Stimulated activated CD4-positive, alpha-beta T cell treated with anti-CD3 and anti-CD28 coated beads, Interleukin-4, amount 100 ng/mL, for 48 hours (primary cell): ENCODE measurements at places on chromosomes 16 and 17.
A peak's percentile ranks its signal among the peaks of the same experiment; 100 is the strongest.

- no peak for DNase-seq
These were observed 83.5 kb downstream of the VMP1 start for GRCh38 chr17:59790910-59791309.

DNA sequence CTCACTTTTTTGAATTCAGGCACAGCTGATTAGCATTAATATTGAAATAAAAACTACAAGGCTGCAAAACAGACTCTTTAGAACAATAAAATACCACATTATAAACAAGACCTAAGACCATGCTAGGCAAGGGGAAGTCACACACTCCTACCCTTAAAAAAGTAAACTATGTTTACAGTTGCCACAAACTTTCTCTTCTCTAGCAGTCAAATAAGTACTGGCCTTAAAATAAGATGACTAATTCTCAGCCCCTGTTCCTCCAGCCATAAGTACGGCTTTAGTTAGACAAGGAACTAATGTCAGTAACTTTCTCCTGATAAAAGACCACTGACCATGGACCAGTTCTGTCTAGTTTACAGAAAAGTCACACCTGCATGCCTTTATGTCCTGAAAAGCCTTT lies 19.5 kb upstream of the CPHXL start:
- no peak for DNase-seq

DNA sequence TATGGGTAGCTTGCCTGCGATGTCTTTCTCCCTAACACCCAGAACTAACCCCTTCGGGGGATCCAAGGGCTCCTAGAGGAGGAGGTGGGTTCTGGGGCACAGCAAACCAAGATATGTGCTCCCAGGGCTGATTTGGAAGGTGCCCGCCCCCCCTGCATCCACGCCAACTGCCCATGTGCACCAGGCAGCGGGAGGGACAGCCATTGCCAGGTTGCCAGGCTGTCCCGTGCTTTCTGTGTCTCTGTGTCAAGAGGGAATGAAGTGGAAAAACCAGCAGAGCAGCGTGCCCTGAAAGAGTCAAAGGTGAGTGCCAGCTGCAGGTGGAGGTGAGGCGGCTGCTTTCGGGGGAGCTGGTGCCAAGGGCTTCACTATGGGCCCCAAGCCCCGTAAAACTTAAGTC lies 6.4 kb downstream of the TEKT5 start:
- DNase-seq: no peak

GRCh38 chr17:62680541-62681052 lies 53.1 kb downstream of the MRC2 start:
- DNase-seq: no peak

- DNase-seq: no peak
These were observed 181.6 kb downstream of the DNAH9 start for GRCh38 chr17:11779892-11780291.

GRCh38 chr16:30944352-30944751 lies 4.5 kb upstream of the ORAI3 start:
- no peak for DNase-seq

DNA sequence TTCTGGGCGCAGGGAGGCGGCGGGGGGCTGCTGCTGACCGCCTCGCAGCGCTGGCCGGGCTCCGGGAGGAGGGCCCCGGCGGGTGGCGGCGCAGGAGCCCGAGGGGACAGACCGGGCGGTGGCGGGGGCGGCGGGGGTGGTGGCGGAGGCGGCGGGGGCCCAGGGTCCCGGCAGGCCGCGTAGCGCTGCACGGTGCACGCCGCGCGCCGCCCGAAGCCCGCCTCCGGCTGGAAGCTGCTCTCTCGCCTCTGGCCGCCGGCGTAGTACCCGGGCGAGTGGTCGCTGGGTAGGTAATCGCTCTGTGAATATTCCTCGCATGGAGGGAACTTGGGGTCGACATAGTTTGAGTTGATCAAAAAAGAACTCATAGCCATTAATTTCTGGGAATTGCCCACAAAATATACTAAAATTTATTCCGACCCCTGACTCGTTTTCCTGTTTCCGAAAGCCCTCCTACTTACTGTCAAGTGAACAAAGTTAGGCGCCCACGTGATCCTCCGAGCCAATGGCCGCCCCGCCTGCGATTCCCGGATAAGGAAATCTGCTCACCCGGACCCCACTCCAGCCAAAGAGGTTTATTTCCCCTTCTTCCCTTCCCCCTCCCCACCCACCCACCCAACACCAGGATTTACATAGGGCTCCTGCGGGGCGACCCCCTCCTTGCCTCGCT lies at the start of gene HOXB4:
Gene HOXB4, minus strand, starts transcription at position 405 of the 670 bp plus-strand sequence. Its CDS starts 31 bp downstream, at position 374.
- DNase-seq: peak; percentile 68

DNA sequence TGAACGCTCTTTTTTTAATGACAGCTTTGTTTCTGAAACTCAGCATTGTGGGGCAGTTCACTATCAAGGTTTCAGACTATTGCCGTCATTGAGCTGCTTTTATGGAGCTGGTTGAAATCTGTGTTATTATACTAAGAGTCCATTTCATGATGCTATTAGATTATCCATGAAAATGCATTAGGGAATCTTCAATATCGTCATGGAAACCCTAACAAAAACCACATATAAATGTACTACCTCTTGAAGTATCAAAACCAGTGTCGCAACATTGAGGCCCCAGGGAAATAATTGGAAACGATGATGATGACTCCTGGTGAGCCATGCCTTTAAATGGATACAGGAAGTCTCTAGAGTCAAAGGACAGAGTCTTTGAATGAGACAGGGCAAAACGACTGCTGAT lies 231.6 kb upstream of the CPHXL start:
- DNase-seq: no peak

DNA sequence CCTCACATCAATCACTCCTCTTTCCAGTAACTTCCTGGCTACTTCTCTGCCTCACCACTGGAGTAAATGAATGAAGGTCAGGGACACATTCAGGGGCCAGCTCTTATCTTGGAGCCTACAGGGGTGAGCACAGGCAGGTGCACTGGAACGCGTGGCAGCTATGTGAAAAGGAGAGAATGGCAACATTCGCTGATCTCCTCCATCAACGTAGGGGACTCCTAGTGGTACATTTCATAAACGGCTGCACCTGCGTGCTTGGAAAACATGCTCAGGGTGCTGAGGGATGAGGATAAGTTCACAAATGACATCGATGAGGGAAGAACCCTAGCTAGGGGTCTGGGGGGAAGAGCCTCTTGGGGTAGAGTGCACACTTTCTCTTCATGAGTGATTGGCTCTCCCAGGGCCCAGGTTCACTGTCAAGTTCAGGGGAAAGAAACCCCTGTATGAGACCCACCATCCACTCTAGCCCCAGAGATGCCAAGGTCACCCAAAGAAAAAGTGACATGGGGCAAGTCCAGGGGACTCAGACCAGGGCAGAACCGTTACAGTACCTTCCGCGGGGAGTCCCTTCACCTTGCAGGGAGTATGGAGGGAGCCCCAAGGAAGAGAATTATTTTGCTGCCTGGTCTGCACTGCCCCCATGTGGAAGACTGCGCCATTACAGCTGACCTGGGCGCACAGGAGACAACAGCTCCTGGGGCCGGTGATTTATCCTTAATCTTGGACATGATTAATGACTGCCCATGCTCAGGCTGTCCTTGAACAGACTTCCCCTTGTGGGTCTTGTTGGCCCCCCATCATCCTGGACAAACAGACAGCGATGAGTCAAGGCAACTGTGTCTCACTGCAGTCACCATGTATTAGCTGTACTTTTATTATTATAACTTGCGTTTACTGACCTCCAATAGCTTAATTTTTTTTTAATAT lies 30.1 kb downstream of the VAC14 start:
- peak; percentile 44 for DNase-seq

- DNase-seq: no peak
These were observed 3.9 kb upstream of the EXOC7 start for GRCh38 chr17:76107509-76107908.

DNA sequence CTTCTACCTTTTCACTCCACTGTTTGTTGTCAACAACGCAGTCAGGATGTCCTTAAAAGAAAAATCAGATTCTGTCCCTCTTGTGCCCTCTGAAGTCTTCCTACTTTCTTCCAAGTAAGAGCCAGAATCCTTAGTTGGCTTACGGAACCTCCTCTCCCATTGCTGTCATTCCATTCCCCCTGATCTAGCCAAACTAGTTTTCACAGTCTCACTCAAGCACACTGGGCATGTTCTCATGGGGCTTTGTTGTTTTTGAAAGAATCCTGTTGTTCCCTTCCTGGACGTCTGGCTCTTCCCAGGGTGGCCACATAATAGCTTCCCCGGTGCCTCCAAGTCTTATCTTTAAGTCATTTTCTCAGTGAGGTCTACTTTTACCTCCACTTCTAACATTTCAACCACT lies 158.6 kb upstream of the ELAC2 start:
- no peak for DNase-seq

- no peak for DNase-seq
These were observed 18.0 kb upstream of the GAS7 start for GRCh38 chr17:10216213-10216938.
